ENCODE measurements at places on chromosomes 2 and 18.

DNA sequence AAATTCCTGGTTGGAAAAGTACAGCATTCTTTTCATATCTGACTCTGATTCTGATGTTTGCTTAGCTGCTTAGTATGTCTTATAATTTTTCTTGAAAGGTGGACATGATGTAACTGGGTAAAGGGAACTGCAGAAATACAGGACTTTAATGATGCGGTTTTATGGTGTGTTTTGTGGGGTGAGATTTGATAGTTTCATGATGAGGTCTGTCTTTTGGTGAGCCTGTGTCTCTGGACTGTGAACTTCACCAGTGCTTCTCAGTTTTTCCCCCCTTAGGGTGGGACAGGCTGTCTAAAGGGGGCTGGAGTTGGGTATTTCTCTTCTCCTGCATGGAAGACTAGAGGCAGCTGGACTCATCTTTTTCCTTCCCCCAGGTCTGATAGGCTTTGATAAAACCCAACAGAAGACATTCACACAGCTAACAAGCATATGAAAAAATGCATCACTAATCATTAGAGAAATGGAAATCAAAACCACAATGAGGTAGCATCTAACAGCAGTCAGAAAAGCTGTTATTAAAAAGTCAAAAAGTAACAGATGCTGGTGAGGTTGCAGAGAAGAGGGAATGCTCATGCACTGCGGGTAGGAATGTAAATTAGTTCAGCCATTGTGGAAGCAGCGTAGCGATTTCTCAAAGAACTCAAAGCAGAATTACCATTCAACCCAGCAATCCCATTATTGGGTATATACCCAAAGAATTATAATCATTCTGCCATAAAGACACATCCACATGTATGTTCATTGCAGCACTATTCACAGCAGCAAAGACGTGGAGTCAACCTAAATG is 77.6 kb downstream of the EPC2 start:
- no peak for DNase-seq

DNA sequence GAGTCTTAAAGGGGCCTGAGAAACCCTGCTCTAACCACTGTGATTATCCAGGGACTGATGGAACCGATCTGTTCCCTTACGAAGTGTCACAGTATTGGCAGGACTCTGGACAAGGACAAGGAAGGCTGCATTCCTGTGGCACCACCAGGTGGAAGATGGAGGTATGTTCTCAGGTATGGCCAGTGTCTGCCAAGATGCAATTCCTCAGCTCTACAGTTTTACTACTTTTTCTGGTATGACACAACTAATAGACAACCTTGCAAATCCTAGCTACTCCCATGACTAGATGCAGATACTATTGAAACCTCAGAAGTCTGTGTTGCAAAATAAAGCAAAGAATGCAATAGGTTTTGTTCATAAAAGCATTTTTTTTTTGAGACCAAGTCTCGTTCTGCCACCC is 14.6 kb downstream of the RAB31 start:
- DNase-seq = no peak

GRCh38 chr2:43537137-43537536 is 58.7 kb downstream of the THADA start:
- no peak for DNase-seq

DNA sequence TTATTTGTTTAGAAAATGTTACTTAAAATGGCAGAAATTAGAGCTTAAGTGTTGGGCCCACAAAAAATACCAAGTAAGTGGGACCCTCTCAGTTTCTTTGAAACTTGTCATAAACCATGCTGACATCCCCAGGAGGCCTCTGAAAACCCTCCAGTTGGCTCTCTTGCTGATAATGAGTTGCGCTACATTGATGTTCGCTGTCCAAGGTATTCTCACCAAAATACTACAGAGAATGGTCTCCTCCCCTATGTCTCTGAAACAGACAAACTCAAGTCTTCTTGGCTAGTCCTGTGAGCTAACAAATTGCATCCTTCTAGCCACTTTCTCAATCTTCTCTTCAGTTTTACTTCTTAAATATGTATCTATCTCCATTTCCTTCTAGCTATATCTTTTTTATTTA is 669.4 kb downstream of the IRS1 start:
- no peak for DNase-seq

- DNase-seq = no peak
Observed at GRCh38 chr2:193566886-193567285, 1372.2 kb upstream of the TMEFF2 start.

GRCh38 chr18:44693030-44693784 is 12.5 kb downstream of the SETBP1 start:
- DNase-seq = no peak

DNA sequence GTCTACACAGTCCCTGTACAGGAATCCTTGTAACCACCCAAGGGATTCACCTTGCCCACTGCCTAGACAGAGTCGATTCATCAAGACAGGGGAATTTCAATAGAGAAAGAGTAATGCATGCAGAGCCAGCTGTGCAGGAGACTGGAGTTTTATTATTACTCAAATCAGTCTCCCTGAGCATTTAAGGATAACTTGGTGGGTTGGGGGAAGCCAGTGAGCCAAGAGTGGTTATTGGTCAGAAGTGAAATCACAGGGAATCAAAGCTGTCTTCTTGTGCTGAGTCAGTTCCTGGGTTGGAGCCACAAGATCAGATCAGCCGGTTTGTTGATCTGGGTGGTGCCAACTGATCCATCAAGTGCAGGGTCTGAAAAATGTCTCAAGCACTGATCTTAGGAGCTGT is 17.8 kb upstream of the FAM98A start:
- DNase-seq = no peak

DNA sequence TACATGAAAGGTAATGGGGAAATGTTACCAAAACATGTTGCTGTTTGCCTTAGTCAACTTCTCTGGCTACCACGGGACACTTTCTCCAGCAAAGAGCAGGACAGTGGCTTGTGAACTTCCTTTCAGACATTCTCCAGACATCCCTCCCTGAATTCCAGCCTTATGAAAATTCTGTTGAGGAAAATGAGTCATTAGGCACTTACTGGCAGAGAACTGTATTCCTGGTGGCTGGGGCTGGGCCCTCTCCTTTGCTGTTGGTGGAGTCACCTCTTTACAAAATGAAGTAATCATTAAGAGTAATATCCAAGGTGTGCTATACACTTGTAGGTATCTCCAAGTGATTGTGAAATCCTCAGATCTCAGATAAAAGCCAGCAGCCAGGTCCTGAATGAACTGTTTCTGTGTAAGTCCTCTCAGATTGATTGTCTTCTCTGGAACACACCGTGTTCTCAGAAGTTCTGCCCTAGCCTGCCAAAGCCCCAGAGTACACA is 1.3 kb upstream of the FAP start:
- no peak for DNase-seq

- DNase-seq = no peak
Observed at GRCh38 chr2:66237803-66238379, 197.0 kb upstream of the MEIS1 start.

GRCh38 chr2:216960671-216961268 is 100.9 kb upstream of the TNP1 start:
- no peak for DNase-seq

GRCh38 chr2:46230115-46230571 is 67.1 kb upstream of the EPAS1 start:
- DNase-seq = no peak

- peak; percentile 36 for DNase-seq
Observed at GRCh38 chr18:13539050-13539449, 187.3 kb downstream of the FAM210A start.

DNA sequence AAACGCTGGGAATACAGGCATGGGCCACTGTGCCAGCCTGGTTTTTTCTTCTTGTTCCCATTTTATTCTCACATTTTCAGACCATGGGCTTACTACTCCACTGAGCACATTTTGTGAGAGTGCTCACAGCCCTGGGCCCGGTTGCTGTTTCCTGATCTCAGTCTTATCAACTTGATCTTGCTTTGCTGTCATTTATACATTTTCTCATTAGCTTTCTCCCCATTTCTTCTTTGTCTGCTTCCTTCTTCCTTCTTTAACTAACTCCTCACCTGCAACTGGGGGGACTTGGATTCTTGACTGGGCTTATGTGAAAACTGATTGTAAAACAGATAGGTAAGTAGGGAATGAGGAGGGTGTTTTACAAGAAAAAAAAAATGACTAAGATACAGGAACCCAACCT is 117.3 kb downstream of the PLB1 start:
- no peak for DNase-seq

DNA sequence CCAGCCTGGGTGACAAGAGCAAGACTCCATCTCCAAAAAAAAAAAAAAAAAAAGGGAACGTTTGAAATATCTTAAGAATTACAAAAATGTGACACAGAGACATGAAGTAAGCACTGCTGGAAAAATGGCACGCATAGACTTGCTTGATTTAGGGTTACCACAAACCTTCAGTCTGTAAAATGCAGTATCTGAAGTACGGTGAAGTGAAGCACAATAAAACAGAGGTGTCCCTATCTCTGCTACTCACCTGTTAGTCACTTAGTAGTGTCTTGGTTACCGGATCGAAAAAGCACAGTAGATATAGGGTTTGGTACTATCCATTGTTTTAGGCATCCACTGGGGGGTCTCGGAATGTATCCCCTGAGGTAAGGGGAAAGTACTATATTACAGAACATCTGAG is 11.6 kb upstream of the GREB1L start:
- no peak for DNase-seq

DNA sequence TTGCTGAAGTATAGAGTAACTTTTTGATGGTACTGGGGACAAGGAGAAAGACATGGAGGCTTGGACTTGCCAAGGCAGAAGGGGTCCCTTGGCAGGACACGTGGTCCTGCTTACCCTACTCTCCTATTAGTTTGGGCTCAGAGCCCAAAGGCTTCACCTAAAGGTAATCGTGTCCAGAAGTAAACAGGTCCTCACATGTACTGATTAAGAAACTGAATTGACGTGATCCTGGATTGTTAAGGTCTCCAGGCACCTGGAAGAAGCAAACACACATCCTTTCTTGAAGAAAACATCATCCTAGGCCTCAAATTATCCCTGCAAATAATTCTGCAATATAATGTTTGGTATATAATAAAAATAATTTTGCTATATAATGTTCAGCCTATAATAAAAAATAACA is 50.0 kb downstream of the DTNB start:
- DNase-seq = no peak

DNA sequence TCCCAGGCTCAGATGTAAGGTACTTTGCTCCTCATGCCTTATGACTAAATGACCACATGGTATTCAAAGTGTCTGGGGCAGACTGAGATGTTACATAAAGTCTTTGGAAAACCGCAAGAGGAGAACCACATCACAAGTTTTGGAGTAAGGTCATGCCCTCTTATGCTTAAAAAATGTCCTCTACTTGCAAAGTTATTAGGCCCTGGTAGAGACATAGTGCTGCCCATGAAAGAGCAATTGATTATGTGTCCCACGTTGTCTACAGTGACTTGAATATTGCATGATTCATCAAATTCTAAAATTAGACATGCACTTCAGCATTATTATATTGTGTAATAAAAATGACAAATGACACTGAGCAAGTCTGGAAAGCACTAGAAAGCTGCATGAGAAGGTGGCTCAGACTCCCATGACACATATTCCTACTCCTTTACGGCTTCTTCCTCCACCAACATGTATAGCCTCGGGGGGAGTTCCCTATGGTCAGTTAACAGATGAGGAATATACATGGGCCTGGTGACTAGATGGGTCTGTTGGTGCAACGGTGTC is 602.6 kb upstream of the VRK2 start:
- DNase-seq = no peak

DNA sequence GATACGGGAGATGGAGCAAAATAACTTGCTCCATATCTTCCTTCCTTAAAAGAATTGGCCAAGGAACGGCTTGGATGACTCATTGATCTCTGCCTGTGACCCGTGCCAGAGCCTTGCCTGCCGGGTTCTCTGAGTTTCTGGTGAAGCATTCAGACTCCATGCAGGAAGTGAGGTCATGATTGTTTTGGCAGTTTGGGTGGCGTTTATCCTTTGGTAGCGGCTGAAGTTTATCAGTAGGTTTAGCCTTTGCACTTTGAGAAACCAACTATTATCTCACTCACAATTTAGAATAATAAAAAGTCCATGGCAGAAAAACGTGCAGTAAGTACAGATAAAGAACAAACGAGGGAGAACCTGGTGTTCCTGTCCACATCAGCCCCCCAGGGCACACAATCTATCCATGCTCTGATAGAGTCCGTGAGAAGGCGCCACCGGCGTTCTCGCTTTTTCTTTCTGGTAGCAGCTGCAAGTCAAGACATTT is 15.0 kb upstream of the CTAGE1 start:
- DNase-seq = no peak

GRCh38 chr2:74902281-74902860 is 56.1 kb upstream of the POLE4 start:
- no peak for DNase-seq

GRCh38 chr2:170943041-170943440 is 14.0 kb downstream of the GORASP2 start:
- no peak for DNase-seq

GRCh38 chr2:109398366-109399015 is 215.3 kb downstream of the SEPTIN10 start:
- no peak for DNase-seq

GRCh38 chr2:190477661-190478454 is 56.7 kb downstream of the NEMP2 start:
- no peak for DNase-seq

- DNase-seq = no peak
Observed at GRCh38 chr18:46461993-46462392, 195.0 kb downstream of the LOXHD1 start.

DNA sequence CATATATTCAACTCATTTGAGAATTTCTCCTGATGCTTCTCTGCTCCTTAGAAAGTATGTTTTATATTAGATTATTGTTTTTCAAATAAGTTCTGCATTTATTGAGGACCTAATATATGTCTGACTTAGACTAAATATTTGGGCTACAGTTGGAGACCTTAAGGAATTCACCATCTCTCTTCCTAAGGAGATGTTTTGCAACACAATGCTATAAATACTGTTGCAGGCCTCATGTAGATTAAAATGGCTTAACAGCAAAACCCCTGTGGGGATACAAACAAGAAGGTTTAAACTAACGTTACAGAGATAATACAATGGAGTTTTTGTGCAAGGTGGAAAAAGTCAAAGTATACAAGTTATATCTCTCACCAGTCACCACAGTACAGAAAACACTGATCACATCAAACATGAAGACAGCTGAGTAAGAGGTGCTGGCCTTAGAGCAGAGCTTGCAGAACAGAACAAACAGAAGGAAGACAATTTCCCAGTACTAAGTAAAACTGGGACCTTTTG is 20.1 kb upstream of the BMPR2 start:
- no peak for DNase-seq

DNA sequence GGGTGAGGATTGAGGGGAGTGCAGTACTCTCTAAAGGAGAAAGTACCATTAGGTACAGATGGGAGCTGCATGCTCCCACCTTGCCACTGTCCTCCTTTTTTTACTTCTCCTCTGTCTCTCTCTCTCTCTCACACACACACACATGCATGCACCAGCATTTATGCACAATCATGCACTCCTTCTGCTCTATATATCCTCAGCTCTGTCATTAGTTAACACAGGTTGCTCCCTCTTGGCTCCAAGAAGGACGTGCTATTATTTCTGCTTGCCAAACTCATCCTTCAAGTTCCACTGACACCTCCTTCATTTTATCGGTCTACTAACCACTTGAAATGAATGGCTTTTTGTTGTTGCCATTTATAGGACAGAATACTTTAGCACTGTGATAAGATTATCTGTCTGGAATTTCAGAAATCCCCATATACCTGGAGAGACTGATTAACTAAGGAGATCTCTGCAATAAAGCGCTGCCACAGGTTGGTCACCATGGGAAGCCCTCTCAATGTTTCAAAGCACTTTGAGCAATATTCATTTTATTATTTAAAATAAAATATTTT is 178.5 kb upstream of the TRIB2 start:
- no peak for DNase-seq
